ENCODE measurements at places on chromosomes 7 and 10. TPM values are rescaled to one million over a fixed set of nuclear protein-coding genes. Genes with fewer than 3 reads are reported as not detected.

NOS3 gene
- 10.4 TPM for total RNA-seq

AKR1C1 gene
- total RNA-seq: 0.22 TPM

MEST gene
- total RNA-seq: 1.0 TPM

TIAL1 gene
- 177 TPM for total RNA-seq

CUBN gene
- 0.31 TPM for total RNA-seq

SAP25 gene
- total RNA-seq: 11.4 TPM

HOXA9 gene
- not detected for total RNA-seq

- DNase-seq: no peak
Measured at GRCh38 chr10:13628661-13629060, 41.9 kb downstream of the PRPF18 start.

DNA sequence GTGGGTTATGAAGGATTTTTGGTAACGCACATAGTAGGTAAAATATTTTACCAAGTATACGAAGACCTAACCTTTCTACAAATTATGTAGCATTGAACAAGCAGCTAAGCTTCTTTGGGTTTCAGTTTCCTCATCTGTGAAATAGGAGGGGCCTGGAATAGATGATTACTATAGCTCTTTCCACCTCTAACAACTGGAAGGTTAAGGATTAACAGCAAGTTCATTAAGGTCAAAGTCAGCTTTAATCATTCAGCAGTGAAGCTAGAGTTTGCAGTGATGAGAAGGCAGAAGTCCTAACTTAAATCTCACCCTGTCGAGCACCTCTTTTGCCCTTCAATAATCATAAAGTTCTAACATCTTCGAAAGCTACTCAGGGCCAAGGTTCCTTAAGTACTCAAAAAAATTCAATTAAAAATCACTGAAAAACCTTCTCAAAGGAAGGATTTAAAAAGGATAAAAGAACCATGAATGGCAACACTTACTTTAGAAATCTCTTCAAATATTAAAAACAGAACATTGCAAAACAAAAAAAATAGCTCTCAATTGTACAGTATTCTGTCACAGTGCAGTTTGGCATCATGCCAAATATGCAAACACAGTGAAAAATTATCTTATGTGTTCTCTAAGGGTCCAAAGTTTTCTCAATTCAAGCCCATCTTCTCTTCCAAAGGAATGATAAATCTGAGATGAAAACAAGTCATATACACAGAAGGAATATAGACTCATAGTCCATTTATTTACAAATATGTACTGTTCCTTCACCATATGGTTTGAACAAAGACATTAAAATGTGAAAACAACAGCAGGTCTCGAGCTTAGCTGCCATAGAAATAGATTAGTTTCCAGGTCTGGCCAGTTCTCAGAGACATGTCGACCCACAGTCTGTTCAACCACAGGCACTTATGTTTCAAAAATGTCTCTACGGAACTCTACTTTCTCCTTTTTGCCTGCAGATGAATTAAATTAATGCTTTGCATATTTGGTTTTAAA, 152.0 kb upstream of the SLC13A1 start:
- DNase-seq: no peak

DNA sequence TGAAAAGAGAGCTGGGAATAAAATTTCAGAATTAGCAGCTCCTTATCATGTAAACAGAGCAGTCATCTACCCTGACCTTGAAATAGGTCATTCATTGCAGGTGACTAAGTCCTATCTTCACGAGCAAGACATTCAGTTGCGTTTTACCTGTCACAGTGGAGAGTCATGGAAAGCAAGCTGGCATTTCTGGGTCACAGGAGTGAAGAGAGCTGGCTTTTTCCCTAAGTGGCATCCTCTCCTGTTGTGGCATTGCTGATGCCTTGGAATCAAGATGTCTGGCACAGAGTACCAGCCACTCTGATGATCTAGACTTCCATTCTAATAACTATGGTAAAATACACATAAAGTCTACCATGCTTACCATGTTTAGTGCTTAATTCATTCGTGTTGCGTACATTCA, 70.8 kb downstream of the SCRN1 start:
- no peak for DNase-seq

- DNase-seq: no peak
Measured at GRCh38 chr10:30557884-30558283, 71.7 kb downstream of the LYZL2 start.

GRCh38 chr10:6877722-6878392, 297.8 kb upstream of the PRKCQ start:
- no peak for DNase-seq

- no peak for DNase-seq
Measured at GRCh38 chr7:79713276-79713675, 259.8 kb upstream of the MAGI2 start.

GRCh38 chr7:29482056-29482455, 81.6 kb upstream of the PRR15 start:
- no peak for DNase-seq

All from activated CD4-positive, alpha-beta memory T cell treated with anti-CD3 and anti-CD28 coated beads for 36 hours (primary cell).